ENCODE measurements at places on chromosomes 11 and 22. TPM values are rescaled to one million over a fixed set of nuclear protein-coding genes. Genes with fewer than 3 reads are reported as not detected.

The JAM3 gene
- 19.5 TPM for total RNA-seq

The CCDC81 gene
- total RNA-seq = 1.1 TPM

The BCO2 gene
- 9.6 TPM for total RNA-seq

The OR8G5 gene
- total RNA-seq = not detected

Measured in kidney (tissue), 22 donors.